ENCODE measurements at places on chromosomes 5 and 9. TPM values are rescaled to one million over a fixed set of nuclear protein-coding genes. Genes with fewer than 3 reads are reported as not detected.

Gene DNM1
- 4.8 TPM for polyA plus RNA-seq

Gene CARTPT
- 1.00 TPM for polyA plus RNA-seq

- no peak for DNase-seq
These were observed 67.1 kb upstream of the GOLPH3 start for GRCh38 chr5:32241034-32241783.

- no peak for DNase-seq
These were observed 62.6 kb downstream of the WNK2 start for GRCh38 chr9:93246526-93246925.

GRCh38 chr5:586751-587285 is 25.3 kb upstream of the CEP72 start:
- DNase-seq = peak; percentile 23

DNA sequence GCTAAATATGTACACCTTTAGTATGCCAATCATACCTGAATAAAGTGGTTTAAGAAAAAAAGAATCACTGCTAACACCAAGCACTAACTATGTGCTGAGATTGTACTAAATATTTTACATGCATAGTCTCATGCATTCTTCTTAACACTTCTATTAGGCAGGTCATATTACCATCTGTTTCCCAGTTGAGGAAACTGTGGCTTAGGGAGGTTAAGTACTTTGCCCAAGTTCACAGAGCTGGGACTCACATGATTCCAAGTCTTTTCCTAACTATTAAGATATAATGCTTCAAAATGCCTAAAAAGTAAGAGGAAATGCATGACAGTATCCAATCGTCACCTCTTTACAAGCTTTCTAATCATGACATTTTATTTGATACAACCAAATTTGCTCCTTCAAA is 69.2 kb upstream of the PLPP6 start:
- no peak for DNase-seq

GRCh38 chr9:101585740-101586139 is 9.0 kb downstream of the PPP3R2 start:
- DNase-seq = no peak

- DNase-seq = no peak
These were observed 453.0 kb downstream of the EFNA5 start for GRCh38 chr5:107217721-107218130.
